Right renal cortex interstitium (tissue), 3 donors: ENCODE measurements at places on chromosomes 7 and 10. TPM values are rescaled to one million over a fixed set of nuclear protein-coding genes. Genes with fewer than 3 reads are reported as not detected.

DNA sequence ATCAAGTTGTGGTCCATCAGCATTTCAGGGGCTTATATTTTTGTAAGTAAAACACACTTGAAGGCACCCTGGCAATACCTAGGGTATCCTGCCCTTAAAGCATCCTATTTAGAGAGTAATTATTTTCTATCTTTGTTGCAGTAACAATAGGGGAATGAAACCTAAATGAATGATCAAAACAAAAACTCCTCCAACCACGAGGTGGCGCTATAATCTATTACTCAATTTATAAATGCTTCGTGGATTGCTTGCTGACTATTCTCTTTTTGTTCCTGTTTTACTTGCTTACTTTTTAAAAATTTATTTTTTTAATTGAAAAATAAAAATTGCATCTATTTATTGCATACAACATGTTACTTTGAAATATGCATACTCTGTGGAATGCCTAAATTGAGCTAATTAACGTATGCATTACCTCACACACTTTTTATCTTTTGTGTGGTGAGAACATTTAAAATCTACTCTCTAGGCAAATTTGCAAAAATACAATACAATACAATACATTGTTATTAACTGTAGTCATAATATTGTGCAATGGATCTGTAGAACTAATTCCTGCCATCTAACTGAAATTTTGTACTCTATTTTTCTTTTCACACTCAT is 147.7 kb upstream of the BMPER start:
- DNase-seq, result no peak

- no peak for DNase-seq
Observed at GRCh38 chr7:17651863-17652385, 288.4 kb downstream of the SNX13 start.

DNA sequence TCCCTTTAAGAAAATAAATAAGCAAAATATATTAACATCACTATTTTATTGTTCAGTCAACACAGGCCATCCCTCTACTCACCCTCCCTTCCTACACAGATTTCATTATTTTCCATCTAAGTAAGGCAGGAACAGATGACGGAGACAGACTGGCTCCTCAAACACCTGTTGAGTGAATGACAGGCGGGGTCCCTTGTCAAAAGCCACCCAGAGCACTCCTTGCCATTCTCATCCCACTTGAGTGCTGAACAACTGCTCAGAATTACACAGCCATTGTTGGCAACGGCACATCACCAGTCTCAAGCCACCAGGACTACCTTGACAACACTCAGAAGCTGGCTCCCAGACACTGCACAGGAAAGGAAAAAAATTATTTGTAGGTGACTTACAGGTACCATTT is 3.3 kb downstream of the GRB10 start:
- DNase-seq, result no peak

DNA sequence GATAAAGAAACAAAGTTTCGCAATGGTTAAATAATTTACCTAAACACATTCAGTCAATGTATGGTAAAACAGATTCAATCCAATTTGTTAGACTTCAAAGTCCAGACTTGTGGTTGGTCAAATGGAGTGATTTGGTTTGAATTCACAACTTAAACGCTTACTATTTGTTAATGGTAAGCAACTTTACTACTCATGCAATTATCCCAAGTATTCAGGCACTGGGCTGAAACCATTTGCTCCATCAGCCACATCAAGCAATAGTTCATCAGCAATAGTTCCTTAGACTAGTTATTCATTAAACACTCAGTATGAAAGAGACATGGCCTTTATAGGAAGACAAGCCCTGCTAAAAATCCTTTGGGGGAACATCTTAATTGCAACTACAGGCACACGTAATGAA is 253.0 kb downstream of the AGMO start:
- no peak for DNase-seq

GRCh38 chr7:107075863-107076574 is 31.5 kb downstream of the PRKAR2B start:
- no peak for DNase-seq

DNA sequence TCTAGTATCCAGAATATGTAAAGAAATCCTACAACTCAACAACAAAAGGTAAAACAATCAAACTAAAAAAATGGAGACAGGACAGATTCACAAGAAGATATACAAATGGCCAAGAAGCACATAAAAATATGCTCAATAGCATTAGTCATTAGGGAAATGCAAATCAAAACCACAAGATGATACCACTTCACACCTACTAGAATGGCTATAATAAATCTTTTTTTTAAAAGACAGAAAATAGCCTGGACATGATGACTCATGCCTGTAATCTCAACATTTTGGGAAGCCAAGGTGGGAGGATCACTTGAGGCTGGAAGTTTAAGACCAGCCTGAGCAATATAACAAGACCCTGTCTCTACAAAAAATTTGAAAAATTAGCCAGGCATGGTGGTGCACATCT is 27.9 kb upstream of the CHCHD3 start:
- no peak for DNase-seq

DNA sequence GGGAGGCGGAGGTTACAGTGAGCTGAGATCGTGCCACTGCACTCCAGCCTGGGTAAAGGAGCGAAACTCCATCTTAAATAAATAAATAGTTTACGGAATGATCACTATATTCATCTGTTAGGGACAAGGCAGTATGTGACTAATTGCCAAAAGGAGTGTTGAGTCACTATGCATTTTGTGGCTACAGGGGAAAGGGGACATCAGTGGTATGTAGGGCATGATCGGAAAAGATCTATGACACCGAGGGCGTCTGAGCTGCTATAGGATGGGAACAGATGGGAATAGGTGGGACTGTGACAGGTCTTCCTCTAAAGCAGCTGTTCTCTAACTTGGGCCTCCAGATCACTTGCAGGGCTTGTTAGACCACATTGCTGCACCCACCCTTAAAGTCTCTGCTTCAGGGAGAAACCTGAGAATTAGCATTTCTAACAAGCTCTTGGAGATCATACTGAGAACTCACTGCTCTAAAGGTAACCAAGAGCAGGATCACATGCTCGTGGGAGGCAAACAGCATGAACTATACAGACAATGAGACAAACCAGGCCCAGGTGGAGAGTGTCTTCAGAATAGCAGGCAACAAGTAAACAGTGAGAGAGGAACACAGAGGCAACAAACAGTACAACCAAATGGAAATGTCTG is 65.1 kb upstream of the ITGA8 start:
- no peak for DNase-seq

The ERVW-1 gene
- polyA plus RNA-seq, result 0.55 TPM

The TYW1B gene
- 4.3 TPM for polyA plus RNA-seq
